ENCODE measurements at places on chromosomes 12 and 14.

DNA sequence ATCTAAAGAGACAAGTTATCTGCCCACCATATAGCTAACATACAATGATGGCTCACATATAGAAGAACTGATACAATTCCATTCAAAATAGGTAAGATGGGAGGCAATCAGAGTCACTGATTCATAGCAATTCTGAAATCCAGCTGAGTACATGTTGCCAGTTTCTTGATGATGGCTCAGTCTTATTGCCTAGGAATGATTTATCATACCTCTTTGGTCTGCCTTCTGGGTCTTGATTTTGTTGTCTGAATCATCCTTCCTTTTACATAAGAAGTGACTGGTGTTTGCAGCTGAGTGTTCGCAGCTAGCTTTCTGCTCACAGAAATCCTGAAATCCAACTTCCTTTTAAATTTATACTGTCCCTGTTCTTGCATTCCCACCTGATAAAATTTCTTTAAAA is 463.2 kb upstream of the MGAT4C start:
- no peak for DNase-seq

GRCh38 chr12:30679241-30679640 is 16.4 kb downstream of the IPO8 start:
- DNase-seq = no peak

GRCh38 chr12:2667716-2668440 is 126.9 kb upstream of the FKBP4 start:
- DNase-seq = no peak

GRCh38 chr12:109982210-109982609 is 14.0 kb downstream of the GIT2 start:
- DNase-seq = no peak

DNA sequence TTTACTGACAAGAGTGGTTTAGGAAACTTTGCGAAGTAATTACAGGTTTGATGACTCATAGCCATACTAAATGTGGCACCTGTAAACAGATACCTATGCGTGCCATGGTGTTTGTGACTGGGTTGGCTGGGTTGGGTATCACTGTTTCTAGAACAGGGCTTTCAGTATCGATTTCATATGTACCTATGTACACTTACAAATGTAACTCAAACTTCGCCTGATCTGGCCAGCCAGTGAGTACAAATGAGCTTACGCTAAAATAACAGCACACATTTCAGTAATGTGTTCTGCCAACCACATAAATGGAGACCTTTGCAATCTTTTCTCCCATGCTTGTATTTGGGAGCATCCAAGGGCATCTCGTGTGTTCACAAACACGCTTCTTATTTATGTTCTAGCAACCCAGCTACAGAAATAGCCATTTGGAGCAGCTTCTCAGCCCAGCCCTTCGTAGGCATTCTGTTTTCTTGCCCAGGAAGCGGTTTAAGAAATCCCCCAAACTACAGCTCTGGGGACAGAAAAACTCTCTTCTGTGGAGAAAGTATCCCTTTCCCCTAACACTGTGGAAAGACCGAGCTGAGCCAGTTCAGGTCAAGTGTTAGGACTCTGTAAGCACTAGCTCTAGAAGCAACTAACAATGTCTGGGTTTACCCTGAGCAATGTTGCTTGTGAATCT is 42.3 kb upstream of the MDM1 start:
- no peak for DNase-seq

DNA sequence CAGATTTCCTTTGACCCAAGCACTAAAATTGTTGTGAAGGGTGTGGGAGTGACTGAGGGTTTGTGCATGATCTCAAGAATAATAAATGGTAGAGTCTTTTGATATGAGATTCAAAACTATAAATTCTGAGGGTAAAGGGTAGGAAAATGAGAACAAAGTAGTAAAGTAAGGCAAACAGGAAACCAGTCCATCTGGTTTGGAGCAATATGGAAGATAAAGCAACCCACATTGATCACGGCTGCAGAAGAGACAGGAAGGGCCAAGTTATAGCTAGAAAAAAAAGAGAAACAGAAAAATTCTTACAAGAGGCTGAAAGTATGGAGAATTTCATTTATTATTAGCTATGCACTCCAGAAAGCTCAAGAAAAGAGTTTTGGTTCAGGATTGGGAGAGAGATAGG is 4.6 kb upstream of the SLCO1B3 start:
- no peak for DNase-seq

GRCh38 chr14:96508900-96509299 is 6.7 kb downstream of the PAPOLA start:
- no peak for DNase-seq

- DNase-seq = peak; percentile 57
Observed at GRCh38 chr14:32230181-32230580, 27.1 kb upstream of the RNU6-8 start.

DNA sequence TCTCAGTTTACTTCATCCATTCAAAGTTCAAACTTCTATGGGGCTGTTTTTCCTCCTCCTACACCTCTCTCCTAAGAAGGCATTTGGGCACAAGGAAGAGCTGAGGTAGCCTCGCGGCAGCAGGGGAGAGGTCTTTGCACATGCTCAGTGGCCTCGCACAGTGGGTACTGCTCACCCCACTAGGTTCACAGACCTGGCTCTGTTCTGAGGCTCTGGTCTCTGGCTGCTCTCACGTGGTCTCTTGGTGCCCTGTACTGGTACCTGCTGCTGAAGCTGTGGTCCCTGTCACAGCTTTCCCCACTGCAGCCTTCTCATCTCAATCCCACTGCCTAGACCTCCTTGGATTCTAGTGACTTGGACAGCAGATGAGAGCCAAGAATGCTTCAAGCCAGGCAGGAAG is 134.7 kb upstream of the CRY1 start:
- DNase-seq = no peak

GRCh38 chr14:91417120-91417982 is at the start of gene CCDC88C:
TSS of gene CCDC88C (minus strand) at chr14:91417820. CDS start at chr14:91417690, 130 bp downstream.
- DNase-seq = peak; percentile 79

- DNase-seq = no peak
Observed at GRCh38 chr12:12735301-12735700, 18.1 kb downstream of the CDKN1B start.

All from Daoy (cell line).